ENCODE measurements at places on chromosomes 5 and 9.

GRCh38 chr5:147733075-147733474 is 49.5 kb downstream of the JAKMIP2 start:
- no peak for DNase-seq

DNA sequence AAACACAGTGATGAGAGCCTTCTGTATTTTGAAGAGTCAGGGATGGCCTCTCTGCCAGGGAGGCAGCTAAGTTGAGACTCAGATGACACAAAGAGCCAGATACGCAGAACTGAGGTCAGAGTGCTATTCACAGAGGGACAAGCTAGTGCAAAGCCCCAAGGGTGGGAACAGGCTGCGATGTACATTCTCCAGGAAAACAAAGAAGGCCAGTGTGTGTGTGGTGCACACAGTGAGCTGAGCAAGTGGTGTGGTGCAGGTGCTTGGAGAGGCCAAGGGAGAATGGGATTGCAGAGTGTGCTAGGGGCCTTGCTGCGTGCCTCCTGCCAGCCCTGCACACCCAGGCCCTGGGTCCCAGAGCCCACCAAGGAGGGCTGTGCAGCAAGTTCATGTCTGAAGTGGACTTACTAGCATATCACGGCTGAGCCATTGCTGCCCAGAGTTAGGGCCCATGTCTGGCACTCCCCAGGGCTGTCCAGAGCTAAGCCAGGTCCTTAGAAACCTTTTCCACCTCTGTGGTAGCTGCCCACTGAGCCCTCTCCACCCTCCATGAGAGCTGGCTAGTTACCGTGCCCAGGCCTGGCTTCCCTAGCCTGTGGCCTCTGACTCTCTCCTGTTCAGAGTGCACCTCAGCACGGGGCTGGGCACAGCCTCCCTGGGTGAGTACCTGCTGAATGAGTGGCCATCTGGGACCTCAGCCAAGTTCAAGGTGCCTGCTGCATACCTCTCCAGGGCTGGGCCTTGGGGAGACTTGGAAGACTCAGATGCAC is 9.3 kb downstream of the SLC25A48 start:
- peak; percentile 79 for DNase-seq

DNA sequence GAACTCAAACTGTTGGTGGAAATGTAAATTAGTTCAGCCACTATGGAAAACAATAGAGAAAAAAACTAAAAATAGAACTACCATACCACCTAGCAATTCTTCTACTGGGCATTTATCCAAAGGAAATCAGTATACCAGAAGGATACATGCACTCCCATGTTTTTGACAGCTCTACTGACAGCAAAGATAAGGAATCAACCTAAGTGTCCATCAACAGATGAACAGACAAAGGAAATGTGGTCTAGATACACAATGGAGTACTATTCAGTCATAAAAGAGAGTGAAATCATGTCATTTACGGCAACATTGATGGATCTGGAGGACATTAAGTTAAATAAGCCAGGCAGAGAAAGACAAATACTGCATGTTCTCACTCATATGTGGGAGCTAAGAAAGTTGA is 21.8 kb upstream of the C9orf40 start:
- no peak for DNase-seq

DNA sequence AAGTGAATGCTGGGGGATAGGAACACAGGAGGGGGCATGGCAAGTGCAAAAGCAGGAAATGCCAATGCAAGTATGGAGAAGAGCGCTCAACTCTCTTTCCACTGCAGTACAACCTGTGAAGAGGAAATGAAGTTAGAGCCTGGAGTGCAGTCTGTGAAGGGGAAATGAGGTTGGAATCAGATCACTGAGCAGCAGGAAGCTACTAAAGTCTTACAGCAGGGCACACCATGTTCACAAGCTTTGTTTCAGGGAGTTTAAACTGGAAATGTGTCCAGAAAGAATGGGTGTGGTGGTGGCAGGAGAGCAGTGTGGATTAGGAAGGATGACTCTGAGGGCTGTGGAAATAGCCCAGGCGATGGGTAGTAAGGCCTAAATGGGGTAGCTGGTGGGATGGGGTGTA is 15.4 kb downstream of the ARHGEF37 start:
- DNase-seq: no peak

- DNase-seq: peak; percentile 65
Observed at GRCh38 chr5:80654054-80654390, 430 bp upstream of the MSH3 start.

DNA sequence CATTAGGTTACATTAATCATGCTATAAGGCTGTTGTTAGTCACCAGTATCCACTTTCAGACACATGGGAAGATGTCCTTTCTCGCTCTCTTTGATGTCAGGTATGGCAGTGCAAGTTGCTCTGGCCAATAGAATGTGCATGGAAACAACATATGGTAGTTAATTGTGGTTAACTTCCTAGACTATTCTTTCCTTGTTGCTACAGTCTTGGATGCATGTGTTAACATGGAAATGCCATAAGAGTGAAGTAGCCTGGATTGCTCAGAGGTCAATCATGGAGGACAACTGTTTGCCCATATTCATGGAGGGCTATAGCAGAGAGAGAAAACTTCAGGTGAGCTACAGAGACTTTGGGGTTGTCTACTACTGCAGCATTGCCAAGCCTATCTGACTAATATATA is 245.8 kb upstream of the GAS1 start:
- DNase-seq: no peak

- no peak for DNase-seq
Observed at GRCh38 chr5:82405161-82405560, 127.0 kb upstream of the RPS23 start.

DNA sequence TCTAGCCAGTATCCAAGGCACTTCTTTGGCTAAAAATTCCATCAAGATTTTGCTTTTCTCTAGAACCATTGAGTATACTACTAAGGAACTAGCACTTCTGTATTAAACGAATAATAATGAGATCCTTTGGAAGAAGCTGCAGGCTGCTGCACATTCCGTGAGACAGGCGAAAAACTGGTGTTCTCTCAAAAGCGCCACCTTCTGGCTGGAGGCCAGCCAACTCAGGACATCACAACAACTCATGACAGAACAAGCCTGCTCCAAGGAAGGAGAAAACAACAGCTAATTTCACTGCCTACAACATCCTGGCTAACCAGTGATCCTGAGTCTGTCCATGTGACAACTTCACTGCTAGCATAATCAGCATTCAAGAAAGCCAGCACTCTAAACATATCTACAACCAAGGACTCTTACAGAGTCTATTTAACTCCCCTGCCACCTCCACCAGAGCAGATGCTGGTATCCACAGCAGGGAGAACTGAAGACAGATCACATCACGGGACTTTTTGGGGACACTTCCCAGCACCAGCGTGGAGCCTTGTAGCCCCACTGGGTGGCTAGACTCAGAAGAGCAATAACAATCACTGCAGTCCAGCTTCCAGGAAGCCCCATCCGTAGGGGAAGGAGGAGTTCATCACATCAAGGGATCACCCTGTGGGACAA is 150.5 kb downstream of the YTHDC2 start:
- DNase-seq: no peak

GRCh38 chr5:73706963-73707362 is 81.0 kb downstream of the ARHGEF28 start:
- DNase-seq: no peak

DNA sequence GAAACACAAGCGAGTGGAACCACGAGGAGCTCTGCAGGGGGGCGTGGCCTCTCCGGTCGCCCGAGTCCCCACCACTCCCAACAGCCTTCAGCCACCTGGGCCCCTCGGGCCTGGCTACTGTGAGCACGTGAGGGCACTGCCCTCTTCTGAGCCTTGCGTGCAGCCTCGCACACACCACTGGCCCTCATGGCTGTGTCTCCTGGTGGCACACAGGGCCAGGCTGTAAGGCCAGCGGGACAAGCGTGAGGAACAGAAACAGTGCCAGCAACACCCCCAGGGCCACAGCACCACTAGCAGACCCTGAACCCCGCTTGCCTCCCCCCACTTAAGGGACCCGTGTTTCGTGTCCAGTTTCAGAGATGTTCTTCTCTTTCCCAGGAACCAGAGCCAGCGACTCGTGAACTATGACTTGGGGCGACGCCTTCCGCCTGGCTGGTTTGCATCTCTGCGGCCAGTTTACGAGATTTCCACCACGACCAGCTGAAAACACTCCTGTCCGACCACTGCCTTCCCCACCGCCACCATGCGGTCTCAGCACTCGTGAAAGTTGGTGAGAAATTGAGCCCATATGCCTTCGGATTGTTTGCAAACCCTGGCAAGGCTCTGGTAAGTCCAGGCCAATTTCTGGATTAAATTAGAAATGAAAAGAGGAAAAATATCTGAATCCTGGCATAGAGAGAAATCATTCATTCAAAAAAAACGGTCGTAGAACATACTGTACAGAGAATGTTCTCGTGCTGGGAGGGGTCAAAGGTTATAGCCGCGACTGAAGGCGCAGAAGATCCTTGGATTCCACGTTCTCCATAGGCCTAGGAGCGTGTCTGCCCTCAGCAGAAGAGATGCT is 135.6 kb downstream of the ZNF354C start:
- DNase-seq: peak; percentile 39

DNA sequence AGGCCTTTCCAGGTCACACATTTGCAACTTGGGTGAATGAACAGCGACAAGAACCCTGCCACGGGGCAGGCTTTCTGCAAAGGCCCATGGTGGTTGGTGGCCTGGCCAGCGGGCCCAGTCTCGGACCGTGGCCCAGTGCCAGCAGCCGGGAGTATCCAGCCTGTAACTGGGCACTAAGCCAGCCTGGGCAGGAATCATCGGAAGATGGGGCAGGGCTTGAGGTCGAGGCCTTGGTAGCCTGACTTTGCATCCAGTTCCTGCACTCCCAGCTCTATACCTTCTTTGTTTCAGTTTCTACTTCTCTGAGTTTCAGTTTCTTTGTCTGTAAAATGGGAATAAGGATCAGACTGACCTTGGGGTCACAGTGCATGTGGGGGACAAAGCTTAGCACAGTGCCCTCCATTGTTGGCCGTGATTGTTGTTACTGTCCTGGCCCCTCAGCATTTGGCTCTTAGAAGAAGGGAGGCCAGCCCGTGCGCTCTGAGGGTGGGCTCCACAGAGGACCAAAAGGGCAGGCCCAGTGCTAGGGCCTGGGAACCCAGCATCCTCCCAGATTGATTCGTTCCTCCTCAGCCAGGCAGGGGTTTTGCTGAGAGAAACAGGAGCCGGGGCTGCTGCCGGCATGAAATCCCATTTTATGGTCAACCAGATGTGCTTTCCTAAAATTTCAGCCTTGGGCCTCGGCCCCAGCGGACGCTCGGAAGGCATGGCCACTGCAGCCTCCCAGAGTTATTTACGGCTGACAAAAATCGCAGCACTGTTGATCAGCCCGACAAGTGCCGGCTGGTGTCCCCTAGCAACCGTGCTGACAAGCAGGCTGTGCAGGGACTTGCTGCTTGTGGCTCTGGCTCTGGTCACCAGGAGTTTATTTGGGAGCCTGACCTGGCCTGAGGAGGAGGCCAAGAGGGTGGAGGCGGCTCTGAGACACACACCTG is 43.6 kb downstream of the JADE2 start:
- DNase-seq: peak; percentile 67

DNA sequence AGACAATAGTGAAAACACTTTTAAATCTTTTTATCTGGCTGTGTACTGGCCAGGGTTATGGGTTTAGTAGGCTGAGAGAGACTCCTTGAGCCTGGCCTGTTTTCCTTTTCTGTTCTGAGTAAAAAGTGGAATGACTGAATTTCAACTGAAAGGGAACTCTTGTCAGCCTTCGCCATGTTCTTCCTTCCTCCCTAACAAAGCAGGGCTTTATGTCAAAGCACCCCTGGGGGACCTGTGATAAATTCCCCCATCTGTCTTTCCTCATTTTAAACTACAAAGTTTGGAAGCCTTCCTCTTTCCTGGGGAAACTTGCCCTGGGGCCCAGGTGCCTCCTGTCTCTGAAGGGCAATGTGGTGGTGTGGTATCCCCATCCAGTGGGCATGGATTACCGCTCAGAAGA is 29.7 kb downstream of the LARP1 start:
- no peak for DNase-seq

GRCh38 chr9:34546834-34547827 is 24.3 kb upstream of the ENHO start:
- DNase-seq: peak; percentile 80

DNA sequence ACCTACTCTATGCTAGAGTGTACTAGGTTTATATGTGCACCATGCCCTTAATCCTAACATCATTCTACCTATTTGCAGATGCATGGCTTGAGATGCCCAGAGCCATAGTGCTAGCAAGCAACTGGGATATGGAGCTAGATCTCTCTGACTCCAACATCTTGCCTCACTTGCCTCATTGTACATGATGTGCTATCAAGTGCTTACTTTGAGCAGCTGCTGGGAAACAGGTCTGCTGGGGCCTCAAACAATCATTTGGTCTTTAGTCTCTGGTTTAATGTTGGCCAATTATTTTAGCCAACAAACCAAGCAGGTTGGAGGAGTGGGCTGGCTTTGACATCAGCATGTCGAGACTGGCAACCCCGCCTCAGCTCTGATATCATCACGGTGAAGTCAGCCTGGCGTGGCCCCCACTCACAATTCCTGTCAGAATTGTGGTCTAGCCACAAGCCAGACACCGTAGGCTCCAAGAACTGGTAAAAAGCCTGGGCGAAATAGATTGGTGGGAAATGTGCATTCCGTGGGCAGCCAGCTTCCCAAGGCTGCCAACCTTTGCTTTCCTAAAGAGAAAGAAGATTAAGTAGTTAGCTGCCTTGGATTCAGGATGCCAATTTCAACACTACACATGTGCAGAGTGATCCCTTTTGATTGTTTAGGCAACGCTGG is 21.1 kb upstream of the GAS1 start:
- DNase-seq: no peak

DNA sequence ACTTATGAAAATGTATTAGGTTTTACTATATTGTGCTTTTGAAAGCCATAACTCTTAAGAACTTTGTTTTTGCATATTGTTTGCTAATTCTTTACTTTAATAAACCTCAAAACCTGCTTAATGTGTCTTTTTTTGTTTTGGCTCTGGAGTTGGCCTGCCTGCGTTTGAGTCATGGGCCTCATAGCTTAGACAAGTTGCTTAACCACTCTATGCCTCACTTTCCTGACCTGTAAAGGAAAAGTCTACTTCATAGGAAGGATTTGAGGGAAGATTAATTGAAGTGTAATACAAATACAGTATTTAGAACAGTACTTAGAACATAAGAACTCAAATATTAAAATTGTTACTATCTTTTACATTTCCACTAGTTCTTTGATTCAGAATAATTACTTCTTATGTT is 10.3 kb downstream of the SMIM32 start:
- DNase-seq: no peak

GRCh38 chr5:147805030-147805454 is 22.5 kb upstream of the JAKMIP2 start:
- DNase-seq: peak; percentile 42

All from mucosa of descending colon (tissue), 3 donors.